Lower leg skin (tissue), 4 donors: ENCODE measurements at places on chromosomes 7 and 10.
A peak's percentile ranks its signal among the peaks of the same experiment; 100 is the strongest.

DNA sequence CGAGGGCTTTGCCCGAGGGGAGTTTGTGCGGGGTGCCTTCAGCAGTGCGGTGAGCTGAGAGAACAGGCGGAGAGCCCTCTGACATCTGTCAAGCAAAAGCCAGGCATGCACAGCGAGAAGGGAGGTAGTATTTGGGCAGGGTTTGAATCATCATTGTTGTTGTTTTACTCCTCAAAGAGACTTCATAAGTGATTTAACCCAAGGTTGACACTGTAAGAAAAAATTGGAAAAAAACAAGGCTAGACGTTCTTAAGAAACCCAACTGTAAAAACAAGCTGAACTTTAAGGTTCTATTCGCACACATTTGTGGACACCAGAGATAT lies 1.3 kb downstream of the ADAM22 start:
- DNase-seq: no peak

DNA sequence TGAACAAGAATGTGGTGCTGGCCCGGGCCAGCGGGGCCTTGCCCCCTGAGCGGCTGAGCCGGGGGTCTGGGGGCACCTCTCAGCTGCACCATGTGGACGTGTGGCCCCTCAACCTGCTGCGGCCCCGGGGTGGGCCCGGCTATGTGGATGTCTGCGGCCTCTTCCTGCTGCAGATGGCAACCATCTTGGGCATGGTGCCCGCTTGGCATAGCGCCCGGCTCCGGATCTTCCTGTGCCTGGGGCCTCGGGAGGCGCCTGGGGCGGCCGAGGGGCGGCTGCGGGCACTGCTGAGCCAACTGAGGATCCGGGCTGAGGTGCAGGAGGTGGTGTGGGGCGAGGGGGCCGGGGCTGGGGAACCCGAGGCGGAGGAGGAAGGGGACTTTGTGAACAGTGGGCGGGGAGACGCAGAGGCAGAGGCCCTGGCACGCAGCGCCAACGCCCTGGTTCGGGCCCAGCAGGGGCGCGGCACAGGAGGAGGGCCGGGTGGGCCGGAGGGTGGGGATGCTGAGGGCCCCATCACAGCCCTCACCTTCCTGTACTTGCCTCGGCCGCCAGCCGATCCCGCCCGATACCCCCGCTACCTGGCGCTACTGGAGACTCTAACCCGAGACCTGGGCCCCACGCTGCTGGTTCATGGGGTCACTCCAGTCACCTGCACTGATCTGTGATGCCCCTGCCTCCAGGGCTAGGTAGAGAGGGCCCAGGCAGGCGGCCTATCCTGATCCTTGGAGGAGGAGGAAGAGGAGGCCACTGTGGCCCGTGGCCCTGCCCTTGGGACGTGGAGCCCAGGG lies 1.1 kb upstream of the TRIP6 start:
- DNase-seq: peak; percentile 97

DNA sequence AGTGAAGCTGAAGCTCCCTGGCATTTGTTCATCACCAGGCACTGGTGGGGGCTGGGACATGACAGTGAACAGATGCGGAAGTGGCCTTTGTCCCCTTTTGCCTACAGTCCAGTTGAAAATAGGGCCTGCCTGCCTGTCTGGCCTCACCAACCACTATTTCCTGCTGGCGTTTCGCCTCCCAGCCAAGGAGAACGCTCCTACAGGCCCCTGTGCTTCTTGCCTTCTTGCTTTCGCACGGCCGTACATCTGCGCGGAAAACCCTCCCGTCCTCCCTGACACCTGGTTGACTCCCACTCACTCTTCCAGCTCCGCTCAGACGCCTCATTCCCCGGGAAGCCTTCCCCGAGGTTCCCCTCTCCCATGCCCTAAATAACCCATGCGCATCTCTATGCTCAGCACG lies 317.3 kb downstream of the PRPF18 start:
- no peak for DNase-seq

DNA sequence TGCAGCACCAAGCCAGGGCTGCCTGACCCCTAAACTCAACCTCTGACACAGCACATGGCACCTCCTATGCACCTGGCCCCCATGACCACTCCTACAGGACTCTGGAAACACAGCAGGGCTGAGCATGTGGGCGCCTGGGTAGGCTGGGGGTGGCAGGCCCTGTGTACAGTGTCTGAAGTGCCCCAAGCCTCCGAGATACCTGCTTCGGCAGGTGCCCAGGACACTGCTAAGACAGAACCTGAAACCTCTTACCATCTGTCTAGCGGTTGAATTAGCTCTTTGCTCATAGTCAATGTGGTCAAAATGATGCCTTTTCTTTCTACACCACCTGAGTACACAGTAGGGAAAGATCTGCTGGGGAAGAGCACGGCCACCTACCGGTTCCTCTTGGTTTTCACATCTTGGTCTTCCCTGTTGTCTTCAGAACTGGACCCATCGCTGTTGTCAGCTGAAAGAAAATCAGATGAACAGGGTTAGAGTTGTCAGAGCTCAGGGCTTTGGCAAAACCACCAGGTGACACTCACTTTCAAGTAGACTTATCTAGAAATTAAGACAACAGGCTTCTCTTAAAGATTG lies 177.4 kb downstream of the TCERG1L start:
- no peak for DNase-seq

DNA sequence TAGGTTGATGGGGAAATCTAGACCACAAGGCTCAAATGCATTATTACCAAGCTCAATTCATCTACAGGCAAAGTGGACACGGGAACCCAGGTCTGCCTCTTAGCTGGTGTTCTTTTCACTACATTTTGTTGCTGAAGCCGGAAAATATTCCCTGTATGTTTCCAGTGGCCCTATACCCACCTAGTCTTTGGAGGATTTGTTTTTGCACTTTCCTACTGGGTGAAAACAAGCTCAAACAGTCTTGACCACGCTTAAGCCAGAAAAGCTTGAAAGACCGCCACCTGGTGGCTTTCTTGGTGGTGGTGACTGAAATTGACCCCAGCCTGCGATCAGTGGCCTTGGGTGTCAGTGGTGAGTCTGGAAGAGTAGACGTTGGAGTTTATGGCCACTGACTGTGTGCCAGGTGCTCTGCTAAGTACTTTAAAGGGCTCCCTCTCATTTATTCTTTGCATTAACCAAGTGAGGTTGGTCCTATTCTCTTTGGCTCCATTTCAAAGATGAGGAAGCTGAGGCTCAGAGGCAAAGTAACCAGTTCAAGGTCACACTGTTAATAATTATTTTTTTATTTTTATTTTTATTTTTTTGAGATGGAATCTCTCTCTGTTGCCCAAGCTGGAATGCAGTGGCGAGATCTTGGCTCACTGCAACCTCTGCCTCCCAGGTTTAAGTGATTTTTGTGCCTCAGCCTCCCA lies 11.1 kb upstream of the CRTAC1 start:
- peak; percentile 89 for DNase-seq

DNA sequence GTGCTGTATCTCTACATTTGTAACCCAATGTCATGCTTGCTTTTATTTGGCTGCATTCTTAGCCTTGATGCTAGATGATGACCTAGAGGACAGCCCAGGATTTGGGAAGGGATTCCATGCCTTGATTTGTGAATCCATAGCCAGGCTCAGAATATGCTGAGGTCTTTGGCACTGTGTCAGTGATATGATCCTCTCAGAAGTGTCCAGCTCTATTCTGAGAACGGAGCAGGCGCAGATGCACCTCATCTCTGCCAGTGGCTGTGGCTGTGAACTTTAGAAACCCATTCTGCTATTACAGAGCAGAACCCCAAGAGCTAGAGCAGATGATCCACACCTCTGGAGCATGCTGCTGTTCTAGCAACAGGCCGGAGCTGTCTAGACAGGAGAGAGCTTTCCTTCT lies 212.8 kb downstream of the TRIL start:
- no peak for DNase-seq

- no peak for DNase-seq
Measured at GRCh38 chr7:78260826-78261225, 462.3 kb downstream of the PHTF2 start.

- peak; percentile 43 for DNase-seq
Measured at GRCh38 chr7:129298268-129298893, 73.6 kb downstream of the AHCYL2 start.

DNA sequence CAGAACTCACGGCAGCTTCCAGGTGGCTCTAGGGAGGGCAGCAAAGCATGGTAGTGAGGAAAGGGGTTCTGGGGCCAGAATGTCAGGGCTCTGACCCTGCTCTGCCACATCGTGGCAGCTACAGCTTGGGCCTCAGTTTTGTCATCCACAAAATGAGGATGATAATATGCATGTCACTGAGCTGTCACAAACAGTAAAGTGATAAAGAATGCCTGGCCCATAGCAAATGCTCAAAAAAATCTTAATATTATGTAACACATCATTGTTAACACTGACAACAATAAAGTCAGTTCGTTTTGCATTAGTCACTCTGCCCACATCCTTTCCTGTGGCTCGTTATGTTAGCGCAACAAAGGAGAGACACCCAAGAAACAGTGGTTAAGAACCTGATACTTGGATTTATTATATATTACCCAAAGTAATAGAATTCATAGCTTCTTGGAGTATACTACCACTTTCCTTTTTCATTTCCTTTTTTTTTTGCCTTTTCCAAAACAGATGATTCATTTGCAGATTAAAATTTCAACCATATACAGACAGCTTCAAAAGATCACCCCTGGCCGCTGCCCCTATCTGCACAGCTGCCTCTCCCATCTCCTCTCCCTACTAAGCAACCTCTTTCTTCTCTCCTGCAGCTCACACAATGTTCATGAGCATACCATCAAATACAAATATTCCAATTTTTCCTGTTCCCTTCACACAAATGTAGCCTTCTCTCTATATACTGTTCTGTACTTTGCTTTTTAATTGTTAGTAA lies 45.5 kb upstream of the DDC start:
- no peak for DNase-seq

- DNase-seq: no peak
Measured at GRCh38 chr10:16950656-16951601, 133.7 kb upstream of the RSU1 start.
